ENCODE measurements at places on chromosomes 1 and 21.

GRCh38 chr1:247228133-247228532 lies 27.7 kb upstream of the VN1R5 start:
- DNase-seq, result no peak

DNA sequence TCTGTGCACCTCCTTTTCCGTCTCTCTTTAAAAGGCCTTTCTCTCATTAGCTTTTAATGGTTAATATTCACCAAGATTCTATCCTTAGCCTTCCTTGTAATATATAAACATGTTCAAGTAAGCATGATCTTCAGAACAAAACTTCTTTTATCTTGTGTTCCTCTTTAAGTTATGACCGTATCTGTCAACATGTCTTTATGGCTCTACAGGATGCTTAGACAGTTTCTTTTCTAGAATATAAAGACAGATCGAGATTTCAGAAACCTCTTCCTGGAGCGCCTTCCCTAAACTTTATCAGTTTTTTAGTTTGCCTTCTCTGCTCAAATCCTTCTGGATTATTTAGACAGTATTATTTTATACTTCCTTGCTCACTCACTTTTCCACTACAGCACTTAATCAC lies 7.2 kb downstream of the RO60 start:
- DNase-seq, result no peak

DNA sequence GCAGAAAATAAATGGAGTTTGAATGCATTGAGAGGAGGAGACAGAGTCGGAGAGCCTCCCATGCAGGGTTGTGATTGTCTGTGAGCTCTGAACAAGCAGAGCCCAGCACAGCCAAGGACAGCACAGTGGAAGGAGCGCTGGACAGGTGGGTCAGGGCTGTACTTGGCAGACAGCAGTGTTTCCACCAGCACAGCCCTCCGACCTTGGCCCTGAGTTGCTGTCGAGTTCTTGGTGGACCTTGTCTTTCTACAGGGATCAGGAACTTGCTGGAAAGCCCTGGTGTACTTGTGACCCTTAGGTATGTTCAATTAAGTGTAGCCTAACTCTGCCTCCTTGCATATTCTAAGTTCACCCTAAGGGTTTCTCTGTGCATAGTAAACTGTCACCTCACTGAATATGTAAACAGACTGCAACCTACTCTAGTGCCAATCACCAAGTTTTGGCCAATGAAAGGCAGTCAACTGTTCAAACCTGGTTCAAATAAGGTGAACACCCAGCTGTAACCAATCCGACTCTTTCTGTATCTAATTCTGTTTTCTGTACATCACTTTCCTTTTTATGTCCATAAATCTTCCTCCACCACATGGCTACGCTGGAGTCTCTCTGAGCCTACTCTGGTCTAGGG lies 86.6 kb upstream of the SLC25A33 start:
- no peak for DNase-seq

GRCh38 chr1:50986653-50987052 lies 16.6 kb downstream of the CDKN2C start:
- no peak for DNase-seq

- DNase-seq, result no peak
Measured at GRCh38 chr1:90475631-90476030, 241.5 kb downstream of the BARHL2 start.

GRCh38 chr1:170711682-170712081 lies 47.8 kb downstream of the PRRX1 start:
- peak; percentile 58 for DNase-seq

DNA sequence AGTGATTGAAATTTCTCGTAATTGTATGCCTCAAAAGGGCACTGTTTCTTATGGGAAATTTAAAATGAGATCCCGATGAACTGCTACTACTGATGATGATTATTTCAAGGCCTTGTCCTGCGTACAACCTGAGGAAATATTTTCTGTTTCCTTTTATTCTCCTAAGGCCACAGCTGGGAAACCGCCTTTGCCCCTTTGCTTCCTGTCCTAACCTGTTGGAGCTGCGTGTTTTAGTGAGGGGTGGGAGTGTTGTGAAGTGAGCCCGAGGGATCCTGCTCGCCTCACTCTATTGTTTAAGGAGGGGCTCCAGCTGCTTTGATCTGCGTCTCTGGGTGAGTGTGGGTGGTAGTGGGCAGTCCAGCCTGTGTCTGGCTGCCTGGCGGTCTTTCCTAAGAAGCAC lies 14.4 kb downstream of the LAMC2 start:
- no peak for DNase-seq

DNA sequence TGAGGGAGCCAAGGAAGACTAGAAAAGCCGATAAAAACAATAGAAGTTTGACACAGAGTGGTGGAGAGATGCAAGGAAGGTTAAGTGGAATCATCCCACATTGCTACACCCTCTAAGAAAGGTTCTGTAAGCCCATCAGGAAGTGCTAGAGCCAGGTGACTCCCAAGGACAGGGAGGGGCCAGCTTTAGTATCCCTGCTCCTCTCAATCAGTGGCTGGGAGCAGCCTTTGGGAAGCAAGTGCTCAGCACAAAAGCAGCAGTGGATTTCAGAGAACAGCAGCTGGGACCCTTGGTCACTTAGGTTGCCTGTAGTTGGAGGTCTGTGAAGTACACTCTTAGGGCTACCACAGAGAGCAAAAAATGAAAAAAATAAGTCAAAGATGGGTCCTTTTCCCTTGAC lies 42.5 kb downstream of the NME7 start:
- no peak for DNase-seq

DNA sequence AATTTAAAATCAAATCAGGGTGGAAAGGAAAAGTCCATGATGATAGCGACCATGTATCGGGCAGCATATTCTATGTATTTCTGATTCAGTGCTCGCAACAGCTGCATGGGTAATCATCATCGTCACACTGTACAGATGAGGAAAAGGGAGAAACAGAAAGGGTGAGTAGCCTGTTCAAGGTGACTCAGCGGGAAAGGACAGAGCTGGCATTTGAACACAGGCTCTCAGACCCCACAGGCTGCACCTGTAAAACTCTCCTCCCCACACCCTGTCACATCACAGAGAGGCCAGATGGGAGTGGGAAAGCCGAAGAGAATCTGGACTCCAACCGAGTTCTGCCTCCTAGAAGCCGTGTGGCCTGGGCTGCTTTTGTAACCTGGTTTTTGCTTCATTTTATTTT lies 14.0 kb downstream of the RUNX1 start:
- DNase-seq, result no peak

DNA sequence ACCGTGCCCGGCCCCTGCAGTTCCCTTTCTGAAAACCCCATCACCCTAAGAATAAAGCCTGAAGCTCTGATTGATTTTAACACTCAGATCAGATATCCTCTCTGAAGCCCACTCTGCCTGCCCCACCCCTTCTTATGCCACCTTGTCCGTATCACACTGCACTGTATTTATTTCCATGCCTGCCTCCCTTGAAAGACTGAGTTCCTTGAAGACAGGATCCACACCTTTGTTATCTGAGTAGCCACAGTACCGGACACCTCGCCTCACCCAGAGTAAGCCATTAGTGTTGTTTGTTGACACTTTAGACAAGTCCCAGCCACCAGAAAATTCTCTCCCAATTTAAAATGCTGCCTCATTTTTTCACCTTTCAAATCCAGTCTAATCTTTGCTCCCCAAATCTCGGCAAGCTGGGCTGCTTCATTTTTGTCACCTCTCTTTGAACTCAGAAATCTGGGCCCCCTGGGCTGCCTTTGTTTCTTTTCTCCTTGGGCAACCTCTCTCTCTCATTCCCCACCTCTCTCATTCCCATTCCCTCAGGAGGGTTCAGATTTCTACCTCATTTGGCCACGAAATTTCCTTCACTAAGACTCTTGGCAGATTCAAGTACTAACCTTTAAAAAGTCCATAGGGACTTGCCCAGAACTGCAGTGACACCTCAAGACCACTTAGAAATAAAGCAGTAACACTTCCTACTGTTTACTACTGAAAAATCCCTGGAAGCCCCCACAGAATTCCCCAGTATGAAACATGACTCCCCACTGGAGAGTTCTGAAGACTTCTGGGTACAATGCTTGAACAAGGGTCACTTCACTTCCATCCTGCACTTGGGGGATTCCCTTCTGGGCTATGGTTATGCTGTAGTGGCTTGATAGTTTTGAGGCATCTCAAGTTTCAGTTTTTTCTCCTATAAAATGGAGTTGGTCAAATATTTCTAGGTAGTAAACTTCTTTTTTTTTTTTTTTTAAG lies 8.7 kb upstream of the PPP1R15B start:
- no peak for DNase-seq

GRCh38 chr1:86502721-86503405 lies 34.1 kb downstream of the CLCA1 start:
- no peak for DNase-seq

GRCh38 chr1:217322834-217323233 lies 308.1 kb downstream of the GPATCH2 start:
- DNase-seq, result no peak

DNA sequence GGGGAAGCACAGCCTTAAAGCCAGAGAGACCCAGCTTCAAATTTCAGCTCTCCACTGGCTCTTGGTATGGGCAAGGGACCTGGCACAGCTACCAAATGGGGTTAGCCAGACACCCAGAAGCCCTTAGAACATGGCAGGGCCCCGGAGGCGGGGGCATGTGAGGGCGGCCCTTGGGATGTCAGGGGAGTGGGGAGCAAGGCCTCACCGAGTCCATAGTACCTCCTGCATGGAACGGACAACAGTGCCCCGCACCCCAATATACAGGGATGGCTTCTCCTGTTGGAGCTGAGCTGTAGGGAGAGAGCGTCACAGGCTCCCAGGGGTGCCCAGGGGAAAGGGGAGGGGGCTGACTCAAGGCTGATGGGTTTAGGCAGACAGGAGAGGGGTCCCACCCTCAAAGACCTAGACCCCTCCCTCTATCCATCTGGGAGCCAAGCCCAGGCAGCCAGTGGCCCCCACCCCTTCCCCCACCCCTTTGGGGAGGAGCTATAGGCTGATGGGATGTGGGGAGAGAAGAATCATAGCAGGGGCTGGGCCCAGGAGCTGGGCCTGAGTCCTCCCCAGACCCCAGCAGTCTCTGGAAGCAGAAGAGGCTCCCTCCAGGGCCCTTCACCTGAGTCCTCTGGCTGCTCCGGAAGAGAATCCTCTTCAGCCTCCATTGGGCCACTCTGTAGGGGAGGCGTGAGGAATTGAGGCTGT lies 16.5 kb downstream of the SPOCD1 start:
- peak; percentile 43 for DNase-seq

DNA sequence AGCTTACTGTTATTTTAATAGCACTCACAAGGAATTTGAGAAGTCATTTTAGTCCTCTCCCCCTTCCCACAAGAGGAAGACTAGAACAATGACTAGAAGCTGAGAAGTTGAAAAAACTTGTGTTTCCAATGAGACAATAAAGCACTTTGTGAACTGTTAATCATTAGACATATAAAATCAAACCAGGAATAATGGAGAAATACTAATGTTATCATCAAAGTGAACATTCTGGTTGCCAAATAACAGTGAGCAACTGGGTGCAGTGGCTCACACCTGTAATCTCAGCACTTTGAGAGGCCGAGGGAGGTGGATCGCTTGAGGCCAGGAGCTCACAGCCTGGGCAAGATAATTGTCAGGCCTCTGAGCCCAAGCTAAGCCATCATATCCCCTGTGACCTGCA lies 54.0 kb upstream of the RASAL2 start:
- DNase-seq, result no peak

DNA sequence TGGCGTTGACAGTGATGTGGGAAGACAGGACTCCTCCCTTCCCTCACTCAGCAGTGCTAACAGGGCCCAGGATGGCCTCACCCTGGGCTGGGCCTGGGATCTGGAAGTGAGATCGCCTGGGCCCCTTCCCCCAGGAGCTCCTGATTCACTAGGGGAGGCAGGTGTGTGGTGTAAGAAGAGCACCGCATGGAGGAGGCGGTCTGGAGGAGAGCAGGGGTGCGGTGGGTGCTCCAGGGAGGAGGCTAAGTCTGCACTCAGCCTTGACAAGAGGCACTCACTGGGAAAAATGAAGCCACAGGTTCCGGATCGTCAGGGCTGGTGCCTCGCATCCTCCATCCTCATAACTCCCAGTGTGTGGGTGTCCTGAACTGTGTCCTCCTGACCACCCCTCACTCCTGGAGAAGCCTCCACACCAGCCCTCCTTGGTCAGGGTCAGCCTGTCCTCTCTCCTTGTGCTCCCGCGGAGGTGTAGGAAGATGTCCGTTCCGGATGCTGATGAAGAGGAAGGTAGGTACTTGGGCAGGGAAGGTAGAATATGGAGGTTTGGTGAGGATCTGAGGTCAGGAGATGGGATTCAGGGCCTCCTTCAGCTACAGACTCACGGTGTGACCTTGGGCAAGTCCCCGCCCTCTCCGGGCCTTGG lies 142.1 kb upstream of the WNT4 start:
- peak; percentile 29 for DNase-seq

DNA sequence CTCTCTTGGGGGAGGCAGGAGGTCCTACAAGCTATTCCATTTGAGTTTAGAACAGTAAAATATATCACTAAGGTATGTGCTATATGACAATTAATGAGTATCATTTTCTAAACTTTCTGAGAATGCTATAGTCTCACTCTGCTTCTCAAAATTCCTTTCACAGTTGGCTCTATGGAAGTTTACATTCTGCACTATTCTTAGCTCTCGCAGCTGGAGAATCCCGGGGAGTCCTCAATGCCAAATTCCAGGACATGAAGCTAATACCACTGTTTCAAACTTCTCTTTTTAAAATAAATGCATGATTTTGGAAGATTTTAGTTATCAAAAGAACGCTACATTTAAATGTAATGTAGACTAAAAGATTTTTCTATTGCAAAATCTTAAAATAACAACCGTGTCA lies 22.4 kb upstream of the PALMD start:
- no peak for DNase-seq

GRCh38 chr1:207659545-207660153 lies 14.7 kb downstream of the CR1L start:
- DNase-seq, result no peak

DNA sequence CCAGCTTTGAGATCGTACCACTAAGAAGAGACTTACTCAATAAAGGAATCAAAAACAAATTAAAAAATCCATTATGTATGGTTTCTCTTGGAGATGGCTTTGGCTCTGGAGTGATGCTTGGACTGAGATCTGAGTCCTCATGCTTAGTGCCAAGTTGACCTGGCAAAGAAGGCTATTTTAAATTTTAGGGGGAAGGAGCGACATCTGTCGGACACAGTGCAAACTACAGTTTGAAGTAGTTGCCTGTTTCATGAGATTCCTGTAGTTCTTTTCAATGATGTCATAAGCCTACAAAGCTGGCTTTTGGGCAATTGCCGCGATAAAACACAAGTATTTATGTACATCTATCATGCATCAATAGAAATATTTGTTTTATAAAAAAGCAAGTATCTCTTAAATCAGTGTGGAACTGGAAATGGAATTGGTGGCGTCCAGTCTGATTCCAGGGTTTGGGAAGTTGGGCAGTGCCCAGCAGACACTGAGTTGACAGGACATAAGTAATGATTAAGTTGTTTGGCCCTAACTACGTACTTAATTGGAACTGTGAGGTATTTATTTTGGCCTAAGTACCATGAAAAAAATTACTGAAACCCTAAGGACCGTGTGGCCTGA lies 50.0 kb downstream of the TBCE start:
- DNase-seq, result peak; percentile 61

All from SJSA1 (cell line).